ENCODE measurements at places on chromosomes 5 and 9.

GRCh38 chr5:181005791-181006190 is 17.1 kb downstream of the BTNL3 start:
- DNase-seq, result no peak

GRCh38 chr5:72126796-72127195 is 19.5 kb downstream of the MAP1B start:
- no peak for DNase-seq

DNA sequence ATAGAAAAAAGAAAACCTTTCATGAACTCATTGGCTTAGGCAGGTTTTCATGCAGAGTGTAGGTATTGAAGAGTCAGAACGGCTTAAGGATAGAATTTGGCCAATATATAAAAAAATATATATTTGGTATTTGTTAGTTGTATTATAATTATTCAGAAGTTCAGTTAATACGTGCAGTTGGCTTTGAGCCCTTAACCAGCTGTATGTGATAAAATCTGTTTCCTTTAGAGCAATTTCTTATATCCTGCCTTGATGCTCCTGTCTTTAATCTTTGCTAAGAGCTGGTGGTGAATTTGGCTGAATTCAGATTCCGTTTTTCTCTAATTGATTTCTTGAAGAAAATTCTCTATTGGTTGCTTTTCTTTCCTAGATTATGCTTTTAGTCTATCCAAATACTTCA is 3.7 kb downstream of the ANXA1 start:
- DNase-seq, result peak; percentile 13

DNA sequence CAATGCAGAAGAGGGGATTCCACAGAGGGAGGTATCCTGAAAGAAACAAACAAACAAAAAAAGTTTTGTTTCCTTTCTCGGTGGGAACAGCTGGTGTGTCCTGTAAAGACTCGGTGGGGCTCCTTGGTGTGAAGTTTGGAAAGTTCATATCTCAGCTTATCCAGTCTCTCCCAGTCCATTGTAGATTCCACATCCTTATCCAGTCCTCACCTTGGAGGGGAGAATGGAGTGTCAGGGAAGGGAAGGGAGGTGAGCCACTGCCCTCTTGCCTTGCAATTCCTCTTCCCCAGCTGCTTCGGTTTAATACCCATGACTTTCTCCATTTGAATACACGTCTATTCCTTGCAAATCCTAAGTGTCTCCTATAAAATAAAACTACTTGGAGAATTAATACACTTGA is 234.5 kb downstream of the NFIB start:
- DNase-seq, result no peak

GRCh38 chr9:13759551-13759950 is 480.1 kb upstream of the MPDZ start:
- no peak for DNase-seq

- no peak for DNase-seq
Measured at GRCh38 chr5:28864006-28864405, 1825.6 kb upstream of the CDH9 start.

GRCh38 chr5:172919525-172920446 is 39.4 kb upstream of the RPL26L1 start:
- DNase-seq, result no peak

DNA sequence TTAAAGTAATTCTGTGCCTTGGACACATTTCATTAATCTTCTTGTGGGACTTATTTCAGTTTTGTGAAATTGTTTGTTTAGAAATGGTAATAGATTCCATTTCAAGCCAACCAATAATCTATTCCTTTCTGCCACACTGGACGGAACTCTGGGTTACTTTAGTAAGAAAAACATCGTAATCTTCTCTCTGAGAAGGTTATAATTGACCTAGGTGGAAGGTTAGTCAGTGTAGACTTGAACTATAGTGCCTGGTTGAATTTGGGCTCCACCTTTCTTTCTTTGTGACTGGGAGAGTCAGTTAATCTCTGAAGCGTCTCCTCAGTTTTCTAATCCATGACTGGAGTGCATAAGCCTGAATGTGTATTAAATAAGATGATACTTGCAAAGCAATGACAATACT is 89.7 kb upstream of the PRLR start:
- DNase-seq, result no peak

DNA sequence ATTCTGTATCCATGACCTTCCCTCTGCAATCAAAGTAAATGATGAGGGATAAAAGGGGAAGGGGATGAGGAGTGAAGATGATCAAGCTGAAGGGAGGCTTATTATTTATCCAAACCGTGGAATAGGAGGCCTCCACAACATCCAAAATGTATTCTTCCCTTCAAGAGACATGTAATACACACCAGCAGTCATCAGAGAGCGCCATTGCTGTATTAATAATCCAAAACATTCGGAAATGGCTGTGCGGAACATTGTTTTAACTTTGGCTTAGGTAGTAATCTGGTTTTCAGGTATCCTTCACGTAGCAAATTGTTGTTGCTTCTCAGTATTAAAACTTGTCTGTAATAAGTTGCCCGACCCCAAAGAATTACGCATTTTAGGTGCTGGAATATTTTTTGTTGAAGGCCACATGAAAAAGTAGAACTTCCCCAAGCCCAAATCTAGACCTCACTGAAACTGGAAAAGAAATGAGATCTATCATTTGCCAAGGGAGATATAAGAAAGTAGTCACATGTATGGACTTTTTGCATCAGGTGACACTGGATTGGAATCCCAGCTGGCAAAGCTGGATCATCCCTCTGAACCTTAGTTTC is 2.6 kb upstream of the BOD1 start:
- DNase-seq, result peak; percentile 56

GRCh38 chr5:101346906-101347305 is 443.8 kb upstream of the ST8SIA4 start:
- DNase-seq, result no peak

DNA sequence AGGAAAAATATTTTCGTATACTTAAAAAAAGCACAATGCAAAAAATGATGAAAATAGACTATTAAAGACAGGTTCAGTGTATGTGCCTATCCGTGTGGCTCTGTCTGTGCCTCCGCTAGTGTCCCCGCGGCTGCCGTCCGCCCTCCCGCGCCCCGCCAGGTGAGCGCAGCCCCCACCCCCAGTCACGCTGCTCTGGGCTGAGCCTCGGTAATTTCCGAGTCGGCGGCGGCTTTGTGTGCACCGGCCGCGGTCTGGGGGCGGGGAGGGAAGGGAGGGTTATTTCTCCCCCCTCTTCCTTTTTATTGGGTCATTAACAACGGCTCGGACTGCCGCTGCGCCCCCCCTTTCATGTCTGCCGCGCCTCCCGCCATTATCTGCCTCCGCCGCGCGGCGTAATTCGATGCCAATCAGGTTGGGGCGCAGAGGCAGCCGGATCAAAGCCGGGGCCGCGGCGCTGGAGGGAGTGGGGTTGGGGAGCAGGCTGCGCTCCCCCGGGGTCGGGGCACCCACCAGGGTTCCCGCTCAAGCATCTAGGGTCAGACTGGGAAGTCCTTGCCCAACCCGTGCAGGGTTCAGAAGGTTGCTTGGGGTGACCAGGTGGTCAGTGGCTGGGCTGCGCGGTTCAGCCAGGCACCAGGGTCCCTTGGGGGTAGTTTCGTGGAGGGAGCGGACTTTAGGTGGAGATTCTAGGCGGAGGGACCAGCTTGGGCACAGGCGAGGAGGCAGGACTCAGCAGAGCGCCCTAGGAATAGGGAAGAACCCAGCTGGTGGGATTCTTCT is 39.5 kb upstream of the PSD2 start:
- no peak for DNase-seq

- DNase-seq, result peak; percentile 39
Measured at GRCh38 chr5:172078726-172079345, 72.4 kb upstream of the FBXW11 start.

- DNase-seq, result no peak
Measured at GRCh38 chr9:134959971-134960310, 42.2 kb upstream of the FCN1 start.

GRCh38 chr9:19934301-19934871 is 145.5 kb upstream of the SLC24A2 start:
- DNase-seq, result no peak

GRCh38 chr5:111950660-111951059 is 193.7 kb upstream of the NREP start:
- no peak for DNase-seq

- no peak for DNase-seq
Measured at GRCh38 chr5:172163346-172163745, 24.7 kb downstream of the STK10 start.

- DNase-seq, result peak; percentile 15
Measured at GRCh38 chr5:138663009-138663408, 87.8 kb upstream of the HSPA9 start.

- no peak for DNase-seq
Measured at GRCh38 chr5:9388941-9389674, 156.8 kb downstream of the SEMA5A start.

GRCh38 chr5:32331217-32331934 is 18.6 kb upstream of the MTMR12 start:
- no peak for DNase-seq

DNA sequence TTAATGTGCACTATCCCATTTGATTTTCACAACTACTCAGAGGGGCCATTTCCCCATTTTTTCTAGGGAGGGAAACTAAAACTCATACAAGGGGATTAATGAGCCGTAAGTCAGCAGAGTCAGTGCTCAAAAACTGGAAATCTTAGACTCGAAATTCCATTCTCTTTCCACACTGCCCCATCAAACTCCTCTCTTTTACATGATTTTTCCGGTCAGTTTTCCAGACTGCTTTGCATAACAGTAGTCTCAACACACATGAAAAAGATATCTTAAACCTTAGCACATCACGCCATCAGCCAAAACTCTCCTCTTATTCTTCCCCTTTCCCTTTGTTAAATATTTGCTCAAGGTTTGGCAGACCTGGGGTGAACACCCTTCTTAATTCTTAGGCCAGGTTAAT is 332.0 kb downstream of the RFX3 start:
- DNase-seq, result no peak

DNA sequence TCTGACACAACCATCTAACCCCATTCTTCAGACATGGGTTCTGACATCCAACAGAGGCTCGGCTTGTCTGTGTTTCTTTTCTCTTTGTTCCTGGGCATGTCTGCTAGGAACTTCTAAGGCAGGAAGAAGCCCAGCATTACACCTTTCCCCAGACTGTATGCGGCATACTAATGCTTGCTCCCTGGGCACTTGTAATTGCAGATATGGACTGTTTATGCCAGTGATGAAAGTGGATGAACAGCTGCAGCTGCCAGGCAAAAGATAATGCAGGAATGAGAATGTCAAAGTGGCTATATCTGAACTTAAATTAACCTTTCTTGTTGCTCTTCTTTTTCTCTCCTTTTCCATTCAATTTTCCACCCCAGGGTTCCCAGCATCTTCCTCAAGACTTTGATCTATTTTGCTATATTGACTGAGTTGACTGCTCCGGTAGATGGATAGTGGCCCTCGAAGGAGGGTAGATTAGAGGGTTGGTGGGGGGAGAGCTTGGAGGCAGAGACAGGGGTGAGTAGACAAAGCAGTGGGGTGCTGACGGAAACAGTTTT is 344.4 kb downstream of the MAN2A1 start:
- no peak for DNase-seq

DNA sequence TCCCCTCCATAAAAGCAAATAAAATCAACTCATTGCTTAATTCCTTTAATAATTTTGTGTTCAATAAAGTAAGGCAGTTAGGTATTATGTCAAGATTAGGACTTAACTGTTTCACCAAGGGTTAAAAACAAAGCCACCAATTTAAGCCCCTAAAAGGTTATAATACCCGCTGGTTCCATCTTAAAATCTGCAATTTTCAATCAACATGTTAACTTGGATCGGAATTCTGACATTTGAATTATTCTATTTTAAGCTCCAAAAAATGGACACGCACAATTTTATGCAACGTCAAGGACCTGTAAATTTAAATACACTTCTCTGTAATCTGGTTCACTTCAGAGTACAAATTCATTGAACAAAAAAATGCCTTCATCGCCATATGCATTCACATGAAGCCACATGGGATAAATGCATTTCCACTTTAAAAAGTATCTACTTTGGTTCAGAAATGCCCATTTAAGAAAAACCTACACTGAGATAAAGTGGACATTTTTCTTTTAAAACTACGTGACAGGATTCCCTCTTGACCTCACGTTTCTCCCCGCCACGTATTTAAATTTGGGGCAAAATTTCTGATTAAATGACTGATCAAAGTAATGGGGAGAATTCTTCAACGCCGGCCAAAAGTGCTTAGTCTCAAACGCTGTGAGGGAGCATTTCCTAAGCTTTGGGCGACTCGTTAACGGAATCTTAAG is 721 bp downstream of the GIN1 start:
- DNase-seq, result no peak

GRCh38 chr5:6902094-6902493 is 188.9 kb downstream of the TENT4A start:
- DNase-seq, result no peak
